ENCODE measurements at places on chromosomes 12 and 14.

- no peak for DNase-seq
These were observed 27.4 kb upstream of the ELK3 start for GRCh38 chr12:96166765-96167164.

DNA sequence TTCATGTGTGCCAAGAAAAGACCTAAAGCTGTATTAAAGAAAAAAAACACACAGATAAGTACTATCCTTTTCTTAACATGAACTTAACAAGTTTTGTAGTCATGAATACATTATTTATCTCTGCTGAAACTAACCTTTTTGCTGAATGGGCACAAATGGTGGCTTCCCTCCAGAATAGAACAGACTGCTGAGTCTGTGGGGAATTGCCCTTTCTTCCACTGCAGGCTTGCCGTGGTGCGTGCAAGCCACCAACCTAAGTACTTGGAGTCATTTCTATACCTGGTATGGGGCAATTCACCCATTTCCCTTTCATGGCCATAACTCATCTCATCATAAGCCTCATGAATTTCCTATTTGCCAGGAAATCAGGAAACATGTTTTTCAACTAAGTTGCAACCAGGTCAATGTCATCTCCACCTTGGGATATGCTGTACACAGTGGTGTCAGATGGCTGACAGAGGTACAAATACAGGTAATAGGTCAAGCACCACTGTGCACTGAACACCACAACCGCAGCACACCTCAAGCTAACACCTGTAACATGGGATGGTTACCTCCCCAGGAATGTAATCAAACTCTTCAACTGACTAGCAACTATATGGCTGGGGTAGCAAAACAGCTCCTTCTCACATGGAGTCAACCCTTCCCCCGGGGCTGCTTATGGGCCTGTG lies 49.9 kb downstream of the CATSPERB start:
- DNase-seq, result no peak

- DNase-seq, result peak; percentile 31
These were observed 204.7 kb upstream of the PELI2 start for GRCh38 chr14:55913324-55914025.

DNA sequence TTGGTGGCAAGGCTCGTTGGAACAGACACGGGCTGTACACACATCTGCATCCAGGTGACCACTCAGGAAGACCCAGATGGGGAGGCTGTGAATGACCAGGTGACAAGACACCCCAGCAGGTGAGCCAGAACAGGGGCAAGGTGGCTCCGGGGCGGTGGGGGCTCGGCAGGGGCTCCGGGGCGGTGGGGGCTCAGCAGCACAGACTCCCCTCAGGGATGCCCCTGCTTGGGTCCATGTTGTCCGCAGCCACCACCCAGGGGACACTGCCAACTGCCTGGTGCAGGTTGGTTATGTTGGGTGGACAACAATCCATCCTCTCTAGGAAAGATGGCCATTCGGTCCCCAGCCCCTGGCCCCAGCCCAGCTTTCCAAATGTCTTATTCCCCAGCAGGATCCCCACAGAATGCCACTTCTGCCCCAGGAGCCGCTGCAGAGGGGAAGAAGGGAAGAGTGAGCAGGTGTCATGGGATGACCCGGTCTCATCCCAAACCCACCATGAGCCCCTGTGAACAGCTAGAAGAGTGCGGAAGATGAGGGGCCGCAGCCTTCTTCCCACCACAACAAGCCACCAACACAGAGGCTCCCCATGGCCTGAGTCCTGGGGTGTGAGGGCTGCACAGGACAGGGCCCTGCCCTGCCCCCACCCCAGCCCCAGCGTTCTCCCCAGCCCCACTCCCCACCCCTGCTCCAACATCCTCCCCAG lies 31.4 kb upstream of the C14orf180 start:
- DNase-seq, result no peak

GRCh38 chr12:46659824-46660223 lies 166.0 kb downstream of the SLC38A4 start:
- no peak for DNase-seq

GRCh38 chr14:76870166-76870565 lies 44.0 kb downstream of the LRRC74A start:
- no peak for DNase-seq

GRCh38 chr12:63208956-63209355 lies 58.0 kb upstream of the AVPR1A start:
- DNase-seq, result no peak

DNA sequence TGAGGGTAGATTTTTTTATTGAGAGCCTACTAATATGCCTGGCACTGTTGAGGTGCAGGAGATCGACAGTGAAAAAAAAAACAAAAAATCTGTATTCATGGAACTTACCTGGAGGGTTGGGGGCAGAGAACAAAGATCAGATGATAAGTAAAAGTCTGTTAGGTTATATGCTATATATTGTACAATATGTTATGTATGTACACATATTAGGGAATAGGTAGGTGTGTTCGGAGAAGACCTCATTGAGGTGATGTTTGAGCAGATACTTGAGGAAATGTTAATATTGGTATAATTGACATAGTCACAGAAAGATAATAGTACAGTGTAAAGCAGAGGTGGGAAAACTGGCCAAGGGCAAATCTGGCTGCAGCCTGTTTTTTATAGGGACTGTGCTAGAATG lies 5.6 kb downstream of the ARF6 start:
- no peak for DNase-seq

GRCh38 chr12:130044991-130045621 lies 117.2 kb upstream of the FZD10 start:
- DNase-seq, result no peak

DNA sequence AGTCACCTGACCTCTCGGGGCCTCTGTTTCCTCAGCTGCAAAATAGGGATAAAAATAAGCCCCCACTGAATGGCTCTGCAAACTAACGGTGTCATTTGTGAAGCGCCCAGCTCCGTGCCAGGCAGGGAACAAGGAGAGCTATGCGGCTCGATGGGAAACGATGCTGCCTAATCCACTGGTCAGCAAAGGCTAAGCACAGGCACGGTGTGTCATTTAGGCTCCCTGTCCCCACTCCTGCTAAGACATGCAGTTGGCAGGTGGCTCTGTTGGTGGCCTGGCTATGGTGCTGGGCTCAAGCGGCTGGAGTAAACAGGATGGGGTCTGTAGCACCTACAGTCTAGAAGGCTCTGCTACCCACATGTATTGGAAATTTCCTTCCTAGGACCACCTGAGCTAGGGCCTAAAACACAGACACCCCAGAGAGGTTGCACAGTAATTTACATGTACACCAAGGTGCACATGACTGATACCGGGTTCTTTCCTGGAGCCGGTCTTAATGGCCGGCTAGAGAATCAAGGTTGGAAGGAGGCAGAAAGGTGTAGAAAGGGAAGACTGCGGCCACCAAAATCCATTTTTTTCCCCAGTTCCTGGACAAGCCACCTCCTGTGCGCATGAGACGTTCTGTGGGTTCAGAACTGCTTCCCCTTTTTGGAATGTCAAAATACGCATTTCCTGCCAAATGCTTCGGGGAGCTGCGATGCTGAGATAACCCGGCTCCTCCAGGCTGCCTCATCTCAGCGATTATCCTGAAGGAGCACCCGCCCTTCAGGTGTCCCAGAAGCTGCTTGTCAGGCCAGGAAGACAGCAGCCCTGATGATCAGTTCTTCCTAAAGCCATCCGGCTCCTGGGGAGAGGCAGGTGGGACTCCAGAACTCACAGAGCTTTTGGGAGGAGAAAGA lies 1.0 kb downstream of the CACNA2D4 start:
- DNase-seq, result no peak

DNA sequence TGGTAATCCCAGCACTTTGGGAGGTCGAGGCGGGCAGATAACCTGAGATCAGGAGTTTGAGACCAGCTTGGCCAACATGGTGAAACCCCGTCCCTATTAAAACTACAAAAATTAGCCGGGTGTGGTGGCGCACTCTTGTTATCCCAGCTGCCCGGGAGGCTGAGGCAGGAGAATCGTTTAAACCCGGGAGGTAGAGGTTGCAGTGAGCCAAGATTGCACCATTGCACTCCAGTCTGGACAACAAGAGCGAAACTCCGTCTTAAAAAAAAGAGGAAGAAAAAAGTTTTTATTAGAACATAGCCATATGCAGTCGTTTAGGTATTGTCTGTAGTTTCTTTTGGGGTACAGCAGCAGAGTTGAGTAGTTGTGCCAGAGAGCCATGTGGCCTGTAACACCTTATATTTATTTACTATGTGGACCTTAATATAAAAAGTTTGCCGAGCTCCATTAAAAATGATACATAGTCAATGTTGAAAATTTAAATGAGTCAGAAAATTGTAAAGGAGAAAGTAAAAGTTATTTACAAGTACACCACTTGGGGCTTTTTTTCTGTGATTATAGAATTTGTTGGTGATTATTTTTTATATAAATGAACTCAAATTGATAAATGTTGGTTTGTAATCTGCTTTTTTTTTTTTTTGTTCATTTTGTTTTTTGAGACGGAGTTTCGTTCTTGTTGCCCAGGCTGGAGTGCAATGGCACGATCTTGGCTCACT lies 2.2 kb downstream of the ADIPOR2 start:
- no peak for DNase-seq

DNA sequence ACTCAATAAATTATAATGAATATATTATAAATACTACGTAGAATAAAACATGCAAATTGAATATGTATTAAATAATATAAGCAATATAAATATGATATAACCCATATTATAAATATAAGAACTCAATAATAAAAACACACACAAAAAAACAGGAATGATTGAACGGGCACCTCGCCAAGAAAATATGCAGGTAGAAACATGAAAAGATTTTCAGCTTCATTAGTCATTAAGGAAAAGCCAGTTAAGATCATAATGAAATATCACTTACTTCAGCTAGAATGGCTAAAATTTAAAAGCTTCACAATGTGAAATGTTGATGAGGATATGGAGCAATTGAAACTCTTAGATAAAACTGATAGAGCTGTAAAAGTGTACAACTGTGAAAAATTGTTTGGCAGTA lies 17.8 kb upstream of the SEL1L start:
- no peak for DNase-seq

- no peak for DNase-seq
These were observed 22.5 kb upstream of the CMKLR1 start for GRCh38 chr12:108361606-108362005.

DNA sequence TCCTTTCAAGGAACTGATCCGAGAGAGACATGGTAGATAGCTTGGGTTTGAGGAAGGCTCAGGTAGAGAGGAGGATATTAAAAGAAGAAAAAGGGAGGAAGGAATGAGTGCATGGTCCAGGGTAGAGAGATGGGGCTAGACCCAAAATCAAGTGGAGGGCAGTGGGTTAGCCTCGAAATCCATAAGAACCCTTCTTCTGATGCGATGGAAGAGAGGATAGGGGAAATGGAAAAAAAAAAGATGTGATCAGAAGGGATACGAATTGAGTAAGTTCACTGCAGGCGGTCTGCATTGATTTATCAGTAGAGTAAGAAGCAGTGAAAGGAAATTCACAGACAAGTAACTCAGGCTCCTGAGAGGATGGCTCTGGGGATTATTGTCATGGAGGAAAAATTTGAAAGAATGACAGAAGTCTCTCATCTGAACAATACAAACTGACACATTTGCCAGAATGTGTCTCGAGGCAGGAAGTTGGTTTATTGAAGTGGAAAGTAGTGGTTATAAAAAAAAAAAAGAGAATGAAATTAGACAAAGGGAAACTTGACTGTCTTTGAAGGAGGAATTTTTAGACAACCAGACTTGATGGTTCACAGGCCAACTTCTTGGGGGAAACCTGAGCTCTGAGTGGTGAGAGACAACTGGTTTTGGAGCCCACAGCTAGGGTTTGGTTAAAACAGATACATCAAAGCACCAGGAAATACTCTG lies 10.2 kb downstream of the PPFIBP1 start:
- DNase-seq, result no peak

DNA sequence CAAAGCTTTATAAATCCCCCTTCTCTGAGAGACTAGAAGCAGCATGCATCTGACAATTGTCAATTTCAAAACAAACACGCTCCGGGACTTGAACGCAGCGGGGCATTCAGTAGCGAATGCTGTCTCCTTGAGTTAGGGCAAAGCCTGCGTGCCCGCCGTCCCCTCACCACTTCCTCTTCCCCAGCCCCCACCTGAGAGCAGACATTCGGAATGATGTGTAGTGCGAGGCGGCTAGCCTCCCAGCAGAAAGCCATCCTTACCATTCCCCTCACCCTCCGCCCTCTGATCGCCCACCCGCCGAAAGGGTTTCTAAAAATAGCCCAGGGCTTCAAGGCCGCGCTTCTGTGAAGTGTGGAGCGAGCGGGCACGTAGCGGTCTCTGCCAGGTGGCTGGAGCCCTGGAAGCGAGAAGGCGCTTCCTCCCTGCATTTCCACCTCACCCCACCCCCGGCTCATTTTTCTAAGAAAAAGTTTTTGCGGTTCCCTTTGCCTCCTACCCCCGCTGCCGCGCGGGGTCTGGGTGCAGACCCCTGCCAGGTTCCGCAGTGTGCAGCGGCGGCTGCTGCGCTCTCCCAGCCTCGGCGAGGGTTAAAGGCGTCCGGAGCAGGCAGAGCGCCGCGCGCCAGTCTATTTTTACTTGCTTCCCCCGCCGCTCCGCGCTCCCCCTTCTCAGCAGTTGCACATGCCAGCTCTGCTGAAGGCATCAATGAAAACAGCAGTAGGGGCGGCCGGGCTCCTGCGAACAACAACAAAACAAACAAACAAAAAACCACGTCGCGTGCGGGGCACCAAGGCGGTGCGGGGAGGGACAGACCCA lies 2.2 kb downstream of the PRMT8 start:
- DNase-seq, result no peak

DNA sequence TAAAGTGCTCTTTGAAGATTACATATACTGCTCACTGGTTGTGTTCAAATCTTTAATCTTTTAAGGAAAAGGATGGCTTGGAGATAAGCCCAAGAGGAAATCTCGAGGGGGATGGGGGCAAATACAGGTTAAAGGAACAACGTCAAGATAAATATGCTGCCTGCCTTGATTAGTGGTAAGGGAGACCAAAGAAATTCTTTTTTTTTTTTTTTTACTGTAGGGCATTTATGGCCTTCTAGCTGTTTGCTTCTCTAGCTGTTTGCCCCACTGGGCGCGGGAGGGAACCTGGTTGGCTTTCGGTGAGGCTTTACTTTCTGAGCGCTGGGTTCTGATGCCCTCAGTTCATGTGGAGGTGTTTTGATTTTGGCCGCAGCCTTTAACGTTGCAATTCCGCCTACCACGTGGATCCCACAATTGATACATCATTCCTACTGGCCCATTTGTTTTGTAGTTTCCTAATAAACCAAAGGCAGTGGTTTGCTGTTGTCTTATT lies 5.7 kb downstream of the CCND2 start:
- DNase-seq, result no peak

DNA sequence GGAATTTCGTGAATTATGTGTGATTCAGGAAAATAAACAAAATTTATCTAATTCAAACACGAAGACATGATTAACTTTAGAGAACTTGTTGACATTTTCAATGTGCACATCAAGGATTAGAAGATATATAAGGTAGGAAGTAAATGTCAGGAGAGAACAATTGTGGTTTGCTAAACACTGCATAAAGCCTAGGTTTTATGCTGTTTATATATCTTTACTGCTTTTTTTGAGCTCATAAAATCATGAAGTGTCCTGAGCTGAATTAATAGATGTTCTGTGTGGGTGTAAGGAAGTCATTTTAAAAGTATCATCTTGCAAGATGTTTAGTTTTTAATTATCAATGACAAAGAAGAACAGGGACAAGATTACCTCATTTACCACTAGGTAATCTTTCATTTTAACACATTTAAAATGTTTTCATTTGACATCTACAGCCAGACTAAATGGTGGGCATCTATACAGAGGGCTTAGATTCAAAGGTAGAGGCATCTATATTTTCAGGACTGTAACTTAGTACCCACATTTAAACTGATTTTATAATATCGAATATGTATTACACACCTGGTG lies 382.8 kb downstream of the ADAMTS20 start:
- no peak for DNase-seq
